ENCODE measurements at places on chromosomes 2 and 18.

GRCh38 chr2:96344011-96344410, 8.4 kb downstream of the NCAPH start:
- no peak for DNase-seq

- no peak for DNase-seq
Observed at GRCh38 chr18:49073437-49073836, 122.7 kb upstream of the SMAD7 start.

DNA sequence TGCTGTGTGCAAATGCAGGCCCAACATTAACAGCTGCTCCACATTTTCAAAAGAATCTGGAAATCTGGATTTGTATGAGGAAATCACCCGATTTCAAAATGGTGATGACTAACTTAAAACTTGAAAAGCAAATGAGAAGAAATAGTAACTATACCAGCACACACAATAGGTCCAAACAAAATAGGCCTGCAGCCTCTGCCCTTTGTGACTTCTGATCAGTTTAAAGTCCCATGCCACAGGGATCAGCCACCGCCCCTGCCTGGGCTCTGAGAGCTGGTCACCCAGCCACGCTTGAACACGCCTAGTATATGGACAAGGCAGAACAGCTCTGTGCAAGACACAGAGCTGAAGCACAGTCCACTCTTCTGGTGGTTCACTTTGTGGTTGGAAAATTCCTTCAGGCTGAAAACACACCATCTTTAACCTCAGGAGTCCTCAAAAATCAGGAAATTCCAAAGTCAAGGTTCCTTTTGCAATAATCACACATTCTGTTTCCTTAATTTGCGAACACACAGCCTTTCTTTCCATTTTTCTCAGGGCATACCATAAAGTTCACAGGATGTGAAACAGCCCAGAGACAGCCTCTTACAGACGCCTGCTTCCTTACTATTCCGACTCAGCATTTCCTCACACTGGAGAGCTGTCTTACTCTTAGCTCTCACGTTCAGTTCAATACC, 150.1 kb upstream of the RIOK3 start:
- no peak for DNase-seq

DNA sequence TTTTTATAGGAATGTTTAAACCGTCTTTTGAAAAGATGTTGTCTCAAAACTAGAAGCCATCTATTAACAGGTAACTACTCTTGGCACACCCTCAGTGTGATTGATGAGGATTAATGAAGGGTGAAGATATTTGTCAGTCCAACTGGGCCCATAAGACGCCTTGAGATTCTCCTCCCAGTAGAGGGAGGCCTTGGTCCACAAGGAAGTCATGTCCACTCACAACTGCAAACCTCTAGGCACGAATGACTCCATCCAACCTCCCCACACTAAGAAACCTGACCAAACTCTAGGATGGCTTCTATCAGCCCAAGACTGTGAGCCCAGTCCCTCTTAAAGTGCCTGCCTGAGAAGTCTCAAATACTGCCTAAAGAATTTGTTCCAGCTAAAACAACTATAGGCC, 19.2 kb upstream of the GRP start:
- DNase-seq = no peak

DNA sequence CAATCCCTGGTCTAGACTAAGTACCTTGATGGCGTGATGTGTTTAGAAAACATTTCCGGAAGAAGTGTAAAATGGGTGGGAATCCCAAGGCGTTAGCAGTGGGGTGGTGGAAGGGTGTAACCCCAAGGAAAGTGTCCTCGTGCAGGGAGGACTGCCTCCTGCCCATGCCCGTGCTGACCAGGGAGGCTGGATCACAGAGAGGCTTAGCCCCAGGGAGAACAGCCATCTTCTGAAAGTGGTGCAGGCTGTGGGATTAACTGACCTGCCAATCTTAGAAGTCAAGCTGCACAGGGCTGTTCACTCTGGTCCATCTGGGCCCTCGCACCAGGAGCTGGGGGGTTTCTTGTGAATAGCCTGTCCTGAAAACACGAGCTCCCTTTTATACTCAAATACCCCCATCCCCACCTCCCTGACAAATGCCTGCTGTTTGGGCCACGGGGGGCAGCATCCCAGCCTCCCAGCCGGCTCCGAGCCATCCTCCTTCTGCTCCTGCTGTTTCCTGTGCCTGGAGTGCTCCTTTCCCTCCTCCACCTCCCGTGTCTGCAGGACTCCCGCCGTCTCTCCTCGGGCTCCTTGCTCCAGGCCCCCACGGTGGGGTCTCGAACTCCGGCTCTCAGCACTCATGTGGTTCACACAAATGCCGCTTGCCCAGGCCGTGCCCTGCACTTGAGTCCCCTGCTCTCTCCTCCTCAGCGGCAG, 52.1 kb upstream of the PXDN start:
- no peak for DNase-seq

DNA sequence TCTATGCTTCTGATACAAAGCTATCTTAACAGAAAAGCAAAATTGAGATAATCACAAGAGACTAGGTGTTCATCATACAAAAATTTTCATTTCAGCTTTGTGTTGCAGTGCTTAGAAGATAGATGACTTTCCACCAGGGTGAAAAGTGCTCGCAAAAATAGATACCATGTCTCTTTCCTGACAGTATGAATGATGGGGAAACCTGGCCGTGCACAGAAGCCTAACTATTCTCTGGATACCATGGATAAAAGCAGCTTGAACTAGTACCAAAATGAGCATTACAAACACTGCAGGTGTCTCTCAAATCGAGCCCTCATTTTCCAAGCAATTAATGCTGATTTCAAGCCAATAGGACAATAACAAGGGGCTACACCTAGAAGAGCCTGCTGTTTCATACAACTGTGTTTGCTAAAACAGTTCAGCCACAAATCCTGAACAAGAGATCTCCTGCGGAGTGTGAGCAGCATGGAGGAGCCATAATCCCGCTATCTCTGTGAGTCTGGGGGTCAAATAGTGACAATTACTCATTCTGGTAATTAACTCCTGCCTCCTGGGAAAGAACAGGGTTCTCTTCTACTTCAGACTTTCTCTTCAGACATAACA, 507.6 kb downstream of the PID1 start:
- no peak for DNase-seq

DNA sequence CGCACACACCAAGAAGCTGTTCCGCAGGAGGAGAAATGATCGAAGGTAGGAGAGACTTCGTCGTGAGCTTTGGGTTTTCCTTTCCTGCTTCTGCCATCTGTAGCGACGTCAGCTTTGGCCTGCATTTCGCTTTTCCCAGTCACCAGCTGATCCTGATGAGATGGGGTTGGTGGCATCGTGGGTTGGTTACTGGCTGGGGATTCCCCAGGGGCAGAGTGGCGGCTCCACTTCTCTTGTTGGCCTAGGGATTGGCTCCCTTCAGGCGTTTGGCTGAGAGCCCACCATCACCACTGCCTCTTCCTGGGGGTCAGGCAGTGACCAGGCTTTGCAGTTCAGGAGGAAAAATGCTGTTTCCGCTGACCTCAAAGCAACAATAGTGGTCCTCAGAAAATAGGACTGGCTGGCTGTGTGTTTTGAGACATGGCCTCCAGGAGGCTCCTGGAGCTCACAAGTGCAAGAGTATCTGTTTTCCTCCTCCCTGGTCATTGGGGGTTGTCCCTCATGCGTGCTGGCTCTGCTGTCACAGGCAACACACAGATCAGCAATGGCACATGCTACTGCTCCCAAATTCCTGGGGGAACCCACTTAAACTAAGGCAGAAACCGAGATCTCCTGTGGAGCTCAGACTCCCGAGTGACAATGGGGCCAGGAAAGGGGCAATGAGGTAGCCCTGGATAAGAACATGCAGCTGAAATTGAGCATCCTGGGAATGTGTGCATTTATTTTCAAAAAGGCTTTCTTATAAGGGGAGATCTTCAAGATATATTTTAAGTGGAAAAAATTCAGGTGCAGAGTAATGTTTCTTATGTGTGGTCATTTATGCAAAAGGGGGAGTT, 173.0 kb downstream of the CTIF start:
- DNase-seq = peak; percentile 72

DNA sequence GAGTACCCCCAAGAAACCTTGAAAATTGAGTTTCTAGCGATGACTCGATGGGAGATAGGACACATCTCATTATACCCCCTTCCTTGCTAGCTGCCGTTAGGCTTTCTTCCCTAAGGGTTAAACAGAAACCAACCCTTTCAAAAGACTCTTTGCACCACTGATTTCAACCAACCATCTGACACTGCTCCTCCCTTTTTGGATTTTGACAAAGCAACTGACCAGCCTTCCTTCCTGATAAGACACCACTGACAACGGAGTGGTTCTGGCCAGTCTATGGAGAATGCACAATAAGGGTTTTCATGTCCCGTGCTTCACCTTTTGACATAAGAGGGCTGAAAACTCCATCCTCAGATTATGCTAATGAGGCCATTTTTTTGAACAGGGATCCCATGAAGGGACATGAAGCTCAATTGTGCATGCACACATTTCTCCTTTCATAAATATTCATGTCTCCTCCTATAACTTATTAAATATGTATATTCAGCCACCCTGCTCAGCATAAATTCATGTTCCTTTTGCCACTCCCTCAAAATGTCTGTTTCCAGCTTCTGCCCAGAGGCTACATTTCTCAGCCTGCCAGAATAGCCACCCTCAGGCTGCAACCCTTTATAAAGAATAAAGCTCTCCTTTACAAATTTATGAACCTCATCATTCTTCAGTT, 52.8 kb upstream of the SLC35F5 start:
- no peak for DNase-seq

DNA sequence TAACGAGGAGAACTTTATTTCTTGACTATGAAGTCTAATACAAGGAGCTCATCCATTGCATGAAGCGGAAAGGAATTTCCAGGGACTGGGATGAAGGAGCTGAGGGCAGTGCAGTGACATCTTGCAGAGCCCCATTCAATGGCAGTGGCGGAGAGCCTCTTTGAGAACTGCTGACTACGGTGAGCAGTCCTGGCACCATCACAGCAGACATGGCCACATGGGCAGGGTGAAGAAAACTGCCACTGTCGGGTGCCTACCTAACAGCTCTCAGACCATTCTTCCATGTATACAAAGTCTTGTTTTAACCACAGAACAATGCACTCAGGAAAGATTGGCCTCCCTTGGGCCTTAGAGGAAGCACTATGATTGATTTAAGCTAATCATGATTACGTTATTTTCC, 506.1 kb upstream of the DCC start:
- no peak for DNase-seq

GRCh38 chr2:203714112-203714511, 7.7 kb downstream of the CD28 start:
- DNase-seq = no peak

- no peak for DNase-seq
Observed at GRCh38 chr2:216416571-216417307, 4.5 kb downstream of the SMARCAL1 start.

DNA sequence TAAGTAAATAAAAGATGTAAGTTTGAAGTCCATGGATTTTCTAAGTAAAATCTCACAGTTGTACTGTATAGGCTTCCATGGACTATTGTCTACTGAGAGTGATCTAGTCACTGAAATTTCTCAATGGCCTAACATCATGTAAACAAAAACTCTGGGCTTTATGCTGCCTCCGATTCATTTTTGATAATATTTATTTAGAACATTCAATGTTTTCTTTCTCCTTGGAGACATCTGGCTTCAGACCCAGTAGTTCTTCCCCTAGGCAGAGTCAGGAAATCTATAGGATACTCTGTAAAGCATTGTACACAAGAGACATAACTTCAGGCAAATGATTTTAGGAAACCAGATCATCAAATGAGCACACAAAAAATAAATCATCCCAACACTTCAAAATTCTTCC, 1208.6 kb upstream of the ZEB2 start:
- no peak for DNase-seq

GRCh38 chr2:240478346-240479110, 43.1 kb downstream of the GPC1 start:
- DNase-seq = no peak

GRCh38 chr18:73954268-73954667, 193.4 kb downstream of the FBXO15 start:
- DNase-seq = no peak

GRCh38 chr18:24545651-24546050, 85.2 kb downstream of the HRH4 start:
- peak; percentile 47 for DNase-seq

DNA sequence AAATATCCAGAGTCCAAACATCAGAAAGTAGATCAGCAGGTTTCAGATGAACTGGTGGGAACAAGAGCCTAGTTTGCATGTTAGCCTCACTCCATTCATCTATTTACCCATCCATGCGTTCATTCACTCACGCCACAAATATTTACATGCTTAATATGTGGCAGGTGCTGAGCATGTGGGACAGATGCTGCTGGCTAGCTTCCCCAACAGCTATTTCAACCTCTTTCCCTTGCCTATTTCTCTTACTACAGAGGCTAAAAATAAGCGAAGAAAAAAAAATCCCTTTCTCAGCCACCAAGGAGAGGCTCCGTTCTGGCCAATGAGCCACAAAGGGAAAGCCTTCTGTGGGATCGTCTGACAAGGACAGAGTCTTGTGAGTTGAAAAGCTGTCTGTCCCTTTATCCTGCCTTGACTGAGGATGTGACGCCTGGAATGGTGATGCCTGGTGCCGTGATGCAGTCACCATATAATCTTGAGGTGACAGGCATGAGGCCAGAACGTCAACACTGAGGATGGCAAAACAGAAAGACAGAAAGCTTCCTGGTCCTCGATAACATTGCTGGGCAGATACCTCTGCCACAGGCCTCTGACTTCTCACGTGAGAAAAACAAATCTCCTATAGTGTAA, 78.2 kb downstream of the KCTD1 start:
- DNase-seq = peak; percentile 70

- DNase-seq = peak; percentile 96
Observed at GRCh38 chr2:178241844-178242551, 47.7 kb downstream of the OSBPL6 start.

DNA sequence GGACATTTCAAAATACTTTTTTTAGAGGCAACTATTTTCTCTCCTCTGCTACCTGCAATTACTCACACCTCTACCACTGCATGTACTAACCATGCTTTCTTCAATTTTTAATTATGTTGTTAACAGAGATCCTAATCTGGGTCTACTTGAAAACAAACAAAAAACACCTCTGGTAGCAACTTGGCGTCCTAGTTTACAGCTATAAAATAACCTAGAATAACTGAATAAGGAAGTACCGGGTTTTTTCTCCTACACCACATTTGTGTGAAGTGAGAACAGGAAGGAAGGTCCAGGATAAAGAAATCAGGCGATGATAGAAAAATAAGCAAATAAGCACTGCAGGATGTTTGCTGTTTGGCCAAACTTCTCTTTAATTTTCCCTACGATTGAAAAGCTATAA, 633.5 kb downstream of the LRP1B start:
- no peak for DNase-seq

DNA sequence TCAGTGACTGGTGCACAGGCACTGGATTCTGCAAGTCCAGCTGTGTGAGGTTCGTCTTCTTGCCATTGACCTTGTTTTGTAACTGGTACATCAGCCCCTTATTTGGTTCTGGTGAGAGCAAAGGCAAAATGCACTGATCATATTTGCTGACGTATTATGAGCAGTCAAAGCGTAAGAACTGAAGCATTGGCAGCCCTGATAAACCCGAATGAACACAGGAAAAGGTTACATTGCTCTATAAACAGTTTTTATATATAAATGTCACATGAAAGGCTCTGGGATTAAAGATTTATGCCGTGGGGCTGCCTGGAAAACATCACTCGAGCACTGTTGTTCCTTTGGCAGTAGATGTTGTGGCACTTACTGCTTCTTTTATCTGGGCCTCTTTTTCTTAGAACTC, 167.9 kb downstream of the IRS1 start:
- DNase-seq = no peak

GRCh38 chr2:15912203-15912602, 28.1 kb upstream of the MYCN start:
- peak; percentile 79 for DNase-seq

- DNase-seq = no peak
Observed at GRCh38 chr18:3653263-3653850, 203.4 kb downstream of the TGIF1 start.

GRCh38 chr2:217936952-217937351, 65.8 kb downstream of the TNS1 start:
- no peak for DNase-seq

GRCh38 chr2:176976736-176977685, 235.6 kb upstream of the HNRNPA3 start:
- DNase-seq = peak; percentile 10

All from tongue (tissue), 3 donors.